ENCODE measurements at places on chromosomes 4 and X. TPM values are rescaled to one million over a fixed set of nuclear protein-coding genes. Genes with fewer than 3 reads are reported as not detected.

DNA sequence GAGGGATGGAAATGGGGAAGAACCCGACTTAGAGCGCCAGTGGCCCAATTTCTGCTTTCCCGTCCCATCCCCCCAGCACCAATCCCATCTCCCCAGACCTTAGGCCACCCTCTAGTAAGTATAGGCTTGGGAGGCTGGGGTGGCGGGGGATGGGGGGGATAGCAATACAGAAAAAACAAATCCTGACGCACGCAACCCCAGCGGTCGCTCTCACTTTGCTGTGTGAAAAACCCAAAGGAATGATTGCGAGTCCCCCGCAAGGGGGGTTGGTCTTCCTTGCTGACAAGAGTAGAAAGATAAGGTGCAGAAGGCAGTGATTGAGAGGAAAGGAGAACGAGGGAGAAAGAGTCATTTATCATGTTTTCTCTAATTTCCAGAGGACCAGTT is 863 bp downstream of the CPE start:
- no peaks in the 10 kb centered on the region for H3K36me3 ChIP-seq
- H3K27me3 ChIP-seq, result no peaks in the 10 kb centered on the region
- no peaks in the 10 kb centered on the region for H3K4me1 ChIP-seq
- no peak overlapping the region for H3K27ac ChIP-seq
- no peak overlapping the region for H3K4me3 ChIP-seq
- no peak for DNase-seq

DNA sequence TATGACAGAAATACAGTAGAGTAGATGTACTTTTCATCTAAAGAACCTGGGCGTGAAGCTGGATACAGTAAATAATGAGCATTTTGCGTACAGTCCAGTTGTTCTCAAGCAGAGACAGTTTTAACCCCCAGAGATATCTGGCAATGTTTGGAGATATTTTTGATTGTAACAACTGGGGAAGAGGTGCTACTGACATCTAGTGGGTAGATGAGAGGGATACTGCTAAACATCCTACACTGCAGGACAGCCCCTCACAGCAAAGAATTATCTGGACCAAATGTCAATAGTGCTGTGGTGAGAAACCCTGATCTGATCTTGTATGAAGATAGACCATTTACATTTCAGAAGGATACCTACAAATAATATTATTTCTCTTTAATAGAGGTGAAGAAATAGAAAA is 200.2 kb upstream of the FAM47A start:
- no peaks in the 10 kb centered on the region for H3K27me3 ChIP-seq
- no peak overlapping the region for H3K4me3 ChIP-seq
- no peaks in the 10 kb centered on the region for H3K36me3 ChIP-seq
- DNase-seq, result no peak
- H3K4me1 ChIP-seq, result no peaks in the 10 kb centered on the region
- no peak overlapping the region for H3K27ac ChIP-seq

DNA sequence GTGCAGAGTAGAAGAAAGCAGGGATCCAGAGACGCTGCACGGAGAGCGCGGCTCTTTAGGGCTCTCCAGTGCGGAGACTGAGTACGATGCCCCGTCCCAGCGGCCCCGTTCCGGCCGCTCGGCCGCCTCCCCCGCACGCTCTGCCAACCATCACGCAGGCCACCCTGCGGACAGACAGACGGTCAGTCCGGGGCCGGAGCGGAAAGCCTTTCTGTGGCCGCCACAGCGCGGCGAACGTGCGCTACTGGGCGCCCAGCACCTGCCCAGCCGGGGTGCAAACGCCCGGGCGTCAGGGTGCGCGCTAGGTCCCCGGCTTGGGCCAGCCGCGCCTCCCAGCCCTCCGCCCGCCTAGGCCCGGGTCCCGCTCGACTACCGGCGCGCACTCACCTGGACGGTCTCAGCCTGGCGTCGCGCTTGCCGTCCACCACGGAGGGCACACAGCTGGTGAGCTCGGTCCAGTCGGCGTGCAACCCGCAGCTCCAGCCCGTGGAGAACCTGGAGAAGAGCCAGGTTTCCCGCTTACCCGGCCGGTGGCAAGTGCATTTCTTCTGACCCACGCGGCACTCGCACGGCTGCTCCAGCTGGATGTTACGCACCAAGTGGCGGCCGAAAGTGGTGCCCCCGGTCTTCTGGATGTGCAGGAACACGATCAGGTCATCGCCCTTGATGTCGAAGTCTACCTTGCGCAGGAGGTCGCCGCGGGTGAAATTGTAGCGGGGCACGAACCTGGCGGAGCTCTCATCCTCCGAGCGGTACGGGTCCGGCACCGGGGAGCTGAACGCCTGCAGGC is 1.8 kb downstream of the HS6ST2 start:
- H3K27ac ChIP-seq, result no peak overlapping the region
- H3K4me1 ChIP-seq, result no peaks in the 10 kb centered on the region
- H3K36me3 ChIP-seq, result no peaks in the 10 kb centered on the region
- H3K27me3 ChIP-seq, result no peaks in the 10 kb centered on the region
- no peak for DNase-seq

- H3K27me3 ChIP-seq, result no peaks in the 10 kb centered on the region
- no peaks in the 10 kb centered on the region for H3K36me3 ChIP-seq
- DNase-seq, result no peak
- no peak overlapping the region for H3K27ac ChIP-seq
Measured at GRCh38 chrX:134760650-134761049, 102.4 kb upstream of the PLAC1 start.

- no peaks in the 10 kb centered on the region for H3K36me3 ChIP-seq
- H3K4me3 ChIP-seq, result no peak overlapping the region
- no peak for DNase-seq
- no peaks in the 10 kb centered on the region for H3K27me3 ChIP-seq
- no peaks in the 10 kb centered on the region for H3K4me1 ChIP-seq
Measured at GRCh38 chr4:183838987-183839712, 66.0 kb upstream of the STOX2 start.

GRCh38 chr4:75830906-75831305 is 71.3 kb downstream of the PPEF2 start:
- DNase-seq, result no peak
- H3K4me3 ChIP-seq, result no peak overlapping the region
- no peaks in the 10 kb centered on the region for H3K4me1 ChIP-seq
- no peak overlapping the region for H3K27ac ChIP-seq

GRCh38 chrX:133972916-133973315 is 12.5 kb downstream of the GPC3 start:
- H3K4me1 ChIP-seq, result no peaks in the 10 kb centered on the region
- no peak overlapping the region for H3K27ac ChIP-seq
- DNase-seq, result no peak
- no peaks in the 10 kb centered on the region for H3K36me3 ChIP-seq

DNA sequence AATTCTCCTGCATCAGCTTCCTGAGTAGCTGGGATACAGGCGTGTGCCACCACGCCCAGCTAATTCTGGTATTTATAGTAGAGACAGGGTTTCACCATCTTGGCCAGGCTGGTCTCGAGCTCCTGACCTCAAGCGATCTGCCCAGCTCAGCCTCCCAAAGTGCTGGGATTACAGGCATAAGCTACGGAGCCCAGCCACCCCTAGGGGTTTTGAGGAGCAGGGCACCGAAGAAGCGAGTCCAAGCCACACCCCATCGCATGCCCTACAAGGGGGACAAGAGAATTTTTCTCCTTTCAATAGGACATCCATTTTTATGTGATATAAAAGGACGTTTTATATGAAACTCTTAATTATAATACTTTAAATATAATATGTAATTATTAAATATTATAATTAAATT is 13.9 kb upstream of the KLF3 start:
- H3K27me3 ChIP-seq, result no peaks in the 10 kb centered on the region
- no peaks in the 10 kb centered on the region for H3K4me1 ChIP-seq
- H3K27ac ChIP-seq, result no peak overlapping the region
- H3K4me3 ChIP-seq, result no peak overlapping the region
- DNase-seq, result no peak

DNA sequence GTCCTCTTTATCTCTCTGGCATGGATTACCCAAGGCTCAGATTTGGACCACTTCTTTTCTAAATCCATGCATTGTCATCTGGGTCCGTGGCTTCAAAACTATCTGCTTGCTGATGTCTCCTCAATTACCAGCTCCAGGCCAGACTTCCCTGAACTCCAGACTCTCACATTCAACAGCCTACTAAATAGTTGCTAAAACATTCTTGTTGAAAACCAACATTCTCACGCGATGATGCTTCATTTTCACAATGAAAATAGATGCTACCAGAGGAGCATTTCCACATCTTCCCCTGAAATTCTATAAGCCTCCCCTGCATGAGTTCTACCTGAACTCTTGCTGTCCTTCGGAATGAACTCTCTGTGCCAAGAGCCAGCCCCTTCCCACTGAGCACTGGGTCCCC is 5.2 kb upstream of the TLR6 start:
- H3K4me1 ChIP-seq, result no peaks in the 10 kb centered on the region
- no peak for DNase-seq
- H3K27ac ChIP-seq, result no peak overlapping the region
- H3K4me3 ChIP-seq, result no peak overlapping the region
- H3K27me3 ChIP-seq, result no peaks in the 10 kb centered on the region

GRCh38 chr4:176134670-176135069 is 60.7 kb downstream of the SPATA4 start:
- DNase-seq, result no peak
- no peaks in the 10 kb centered on the region for H3K36me3 ChIP-seq
- H3K4me3 ChIP-seq, result no peak overlapping the region

GRCh38 chrX:41178201-41178600 is 93.0 kb downstream of the USP9X start:
- no peak overlapping the region for H3K27ac ChIP-seq
- H3K4me1 ChIP-seq, result no peaks in the 10 kb centered on the region
- no peak overlapping the region for H3K4me3 ChIP-seq
- H3K36me3 ChIP-seq, result no peaks in the 10 kb centered on the region

DNA sequence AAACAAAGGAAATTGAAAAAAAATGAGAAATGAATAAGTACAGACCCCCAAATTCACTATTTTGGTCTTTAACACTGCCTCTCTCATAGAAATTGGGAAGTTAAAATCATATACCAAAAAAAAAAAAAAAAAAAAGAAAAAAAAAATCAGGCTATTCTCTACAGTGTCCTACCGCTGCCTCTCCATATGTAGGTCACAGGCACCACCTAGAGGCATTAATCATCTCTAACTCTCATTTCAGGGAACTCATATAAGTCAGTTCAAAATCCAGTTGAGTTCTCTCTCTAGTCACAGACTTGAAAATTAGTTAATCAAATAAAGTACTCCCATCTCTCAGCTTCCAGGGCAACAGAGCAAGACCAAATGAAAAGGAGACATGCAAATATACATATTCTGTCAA is 47.9 kb downstream of the COX18 start:
- no peak overlapping the region for H3K4me3 ChIP-seq
- H3K27ac ChIP-seq, result no peak overlapping the region
- H3K36me3 ChIP-seq, result no peaks in the 10 kb centered on the region
- DNase-seq, result no peak
- no peaks in the 10 kb centered on the region for H3K27me3 ChIP-seq

DNA sequence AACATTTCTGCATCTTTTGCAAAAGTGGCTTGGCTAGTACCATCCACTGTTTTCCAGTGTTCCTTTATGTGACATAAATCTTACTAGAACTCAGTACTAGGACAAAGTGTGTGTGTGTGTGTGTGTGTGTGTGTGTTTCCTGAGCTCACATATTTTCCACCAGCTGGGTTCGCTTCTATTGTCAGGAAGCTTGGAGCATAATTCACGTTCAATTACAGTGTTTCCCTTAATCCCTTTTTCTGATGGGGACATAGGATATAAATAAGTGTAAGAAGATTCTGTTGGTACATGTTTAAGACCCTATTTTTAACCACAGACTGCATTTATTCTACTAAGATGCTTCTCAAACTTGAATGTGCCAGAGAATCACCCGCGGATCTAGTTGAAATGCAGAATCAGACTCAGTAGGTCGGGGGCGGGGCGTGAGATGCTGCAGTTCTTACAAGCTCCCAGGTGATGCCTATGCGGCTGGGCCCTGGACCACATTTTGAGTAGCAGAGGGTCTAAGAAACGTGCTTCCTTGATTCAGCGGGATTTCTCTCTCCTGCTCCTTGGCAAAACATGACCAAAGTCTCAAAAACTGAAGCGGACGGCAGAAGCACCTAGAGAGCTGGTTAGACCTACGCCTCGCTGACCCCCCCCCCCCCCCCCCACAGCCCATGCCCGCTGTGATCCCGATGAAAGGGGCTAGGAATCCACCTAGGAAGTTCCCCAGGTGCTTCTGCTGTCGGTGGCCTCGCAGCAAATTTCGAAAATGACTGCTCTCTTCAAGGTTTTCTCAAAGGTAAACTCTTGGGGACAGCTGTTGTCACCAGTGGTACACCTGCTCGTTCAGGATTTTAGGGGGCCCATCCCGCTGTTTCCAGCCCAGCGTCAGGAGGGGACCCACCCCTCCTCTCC is 797 bp downstream of the CD99L2 start:
- DNase-seq, result peak; percentile 41
- no peaks in the 10 kb centered on the region for H3K4me1 ChIP-seq
- no peaks in the 10 kb centered on the region for H3K27me3 ChIP-seq
- no peaks in the 10 kb centered on the region for H3K36me3 ChIP-seq
- H3K27ac ChIP-seq, result peak overlapping the region; percentile 60
- H3K4me3 ChIP-seq, result peak overlapping the region; percentile 49

DNA sequence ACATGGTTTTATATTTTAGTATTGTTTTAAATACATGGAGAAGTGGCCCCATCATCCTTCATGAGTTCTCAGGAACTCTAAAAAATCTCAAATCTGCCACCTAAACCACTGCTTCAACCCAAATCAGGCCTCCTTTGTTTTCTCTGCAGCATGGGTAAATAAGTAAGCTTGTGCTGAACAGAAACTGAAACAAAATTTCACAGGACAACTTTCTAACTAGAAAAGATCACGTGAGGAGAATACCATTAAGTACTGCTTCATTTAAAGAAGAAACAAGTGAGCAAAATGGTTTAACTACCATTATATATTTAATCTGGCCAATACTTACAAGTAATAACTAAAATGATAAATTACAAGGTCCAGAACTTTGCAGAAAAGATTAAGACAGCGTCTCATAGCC is 2.5 kb downstream of the ARAP2 start:
- peak overlapping the region; percentile 89 for H3K27ac ChIP-seq
- no peaks in the 10 kb centered on the region for H3K4me1 ChIP-seq
- no peak for DNase-seq
- no peaks in the 10 kb centered on the region for H3K27me3 ChIP-seq
- no peaks in the 10 kb centered on the region for H3K36me3 ChIP-seq

CENPVL1 gene
- not detected for total RNA-seq

RNF212 gene
- total RNA-seq, result 0.59 TPM

GYPA gene
- not detected for total RNA-seq

Data from right lobe of liver (tissue), 6 donors.